Naive thymus-derived CD4-positive, alpha-beta T cell (primary cell): ENCODE measurements at places on chromosomes 4 and X. TPM values are rescaled to one million over a fixed set of nuclear protein-coding genes. Genes with fewer than 3 reads are reported as not detected.

DNA sequence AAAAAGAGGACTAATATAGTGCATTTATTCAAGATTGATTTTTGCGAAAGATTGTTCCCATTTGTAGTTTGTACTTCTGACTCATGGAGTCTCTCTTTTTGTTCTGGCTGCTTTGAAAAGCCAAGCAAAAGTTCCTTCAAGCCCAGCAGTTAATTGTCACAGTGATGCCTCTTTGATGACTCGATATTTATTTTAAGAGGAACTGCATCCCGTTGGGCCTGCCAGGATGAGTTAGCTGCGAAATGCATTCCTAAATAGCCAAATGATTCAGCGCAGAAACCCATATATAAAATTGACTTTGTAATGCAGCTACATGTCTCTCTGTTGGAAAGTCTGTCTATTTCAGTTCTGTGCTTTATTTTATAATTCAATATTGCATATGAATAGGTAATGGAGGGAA is 295.1 kb downstream of the GBA3 start:
- no peak for DNase-seq

DNA sequence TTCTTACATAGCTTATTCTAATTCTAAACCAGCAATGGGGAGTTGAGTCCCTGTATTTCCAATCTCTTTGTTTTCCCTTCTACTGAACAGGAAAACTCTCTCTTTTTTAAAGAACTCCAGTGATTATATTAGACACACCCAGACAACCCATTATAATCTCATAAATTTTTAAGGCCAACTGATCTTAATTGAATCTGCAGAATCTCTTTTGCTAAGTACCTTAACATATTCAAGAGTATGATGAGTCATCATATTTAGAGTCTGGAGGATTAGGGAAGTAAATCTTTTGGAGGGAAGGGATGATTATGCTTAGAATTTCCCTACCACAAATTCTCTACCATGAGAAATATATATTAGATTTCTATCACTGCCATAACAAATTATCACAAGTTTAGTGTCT is 705.1 kb downstream of the CENPC start:
- DNase-seq, result no peak

GRCh38 chrX:24242649-24243175 is 71.2 kb downstream of the SUPT20HL2 start:
- DNase-seq, result no peak

TCEANC gene
- total RNA-seq, result 17.0 TPM

- DNase-seq, result no peak
Observed at GRCh38 chr4:182384631-182385091, 141.5 kb downstream of the TENM3 start.

GRCh38 chr4:15343000-15343399 is 84.8 kb upstream of the C1QTNF7 start:
- no peak for DNase-seq

DNA sequence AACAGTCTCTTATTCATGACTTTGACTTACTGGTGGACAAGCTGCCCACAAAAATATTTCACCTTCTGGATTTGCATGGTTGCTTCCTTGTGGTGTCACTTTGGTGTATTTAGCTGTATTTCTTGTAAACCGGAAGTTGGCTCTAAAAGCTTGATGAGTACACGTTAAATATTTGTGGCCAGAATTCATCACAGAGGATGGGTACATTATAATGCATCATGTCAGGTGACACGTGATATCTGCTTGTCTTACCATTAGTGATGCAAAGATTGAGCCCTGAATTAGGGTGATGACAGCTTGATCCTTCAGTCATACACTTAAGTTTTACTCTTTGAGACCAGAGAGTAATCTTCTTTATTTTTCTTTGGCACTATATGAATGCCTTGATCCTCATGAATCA is 188.3 kb upstream of the RPS6KA3 start:
- DNase-seq, result no peak

GPRASP3 gene
- 1.9 TPM for total RNA-seq

- no peak for DNase-seq
Observed at GRCh38 chr4:8573266-8573665, 6.9 kb upstream of the GPR78 start.

PF4V1 gene
- not detected for total RNA-seq

FAM149A gene
- total RNA-seq, result 1.2 TPM

DNA sequence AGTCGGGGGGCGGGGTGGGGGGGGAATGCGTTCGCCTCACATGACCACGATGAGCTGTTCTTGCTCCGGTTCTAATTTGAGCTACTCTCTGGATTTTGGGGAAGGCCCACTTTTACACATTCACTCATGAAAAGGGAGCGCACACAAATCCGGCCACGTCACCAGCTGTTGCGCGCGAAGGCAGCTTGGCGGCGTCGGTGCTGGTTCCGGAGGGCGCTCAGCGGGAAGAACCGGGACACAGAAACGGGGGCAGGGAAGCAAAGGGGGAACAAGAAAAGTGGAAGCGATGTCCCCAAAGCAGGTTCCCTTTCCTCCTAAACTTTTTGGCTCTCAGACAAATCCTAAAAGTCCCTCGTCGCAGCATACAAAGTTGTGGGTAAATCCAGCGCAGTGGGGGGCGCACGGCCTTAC is 605 bp downstream of the ANXA5 start:
- DNase-seq, result peak; percentile 36

DNA sequence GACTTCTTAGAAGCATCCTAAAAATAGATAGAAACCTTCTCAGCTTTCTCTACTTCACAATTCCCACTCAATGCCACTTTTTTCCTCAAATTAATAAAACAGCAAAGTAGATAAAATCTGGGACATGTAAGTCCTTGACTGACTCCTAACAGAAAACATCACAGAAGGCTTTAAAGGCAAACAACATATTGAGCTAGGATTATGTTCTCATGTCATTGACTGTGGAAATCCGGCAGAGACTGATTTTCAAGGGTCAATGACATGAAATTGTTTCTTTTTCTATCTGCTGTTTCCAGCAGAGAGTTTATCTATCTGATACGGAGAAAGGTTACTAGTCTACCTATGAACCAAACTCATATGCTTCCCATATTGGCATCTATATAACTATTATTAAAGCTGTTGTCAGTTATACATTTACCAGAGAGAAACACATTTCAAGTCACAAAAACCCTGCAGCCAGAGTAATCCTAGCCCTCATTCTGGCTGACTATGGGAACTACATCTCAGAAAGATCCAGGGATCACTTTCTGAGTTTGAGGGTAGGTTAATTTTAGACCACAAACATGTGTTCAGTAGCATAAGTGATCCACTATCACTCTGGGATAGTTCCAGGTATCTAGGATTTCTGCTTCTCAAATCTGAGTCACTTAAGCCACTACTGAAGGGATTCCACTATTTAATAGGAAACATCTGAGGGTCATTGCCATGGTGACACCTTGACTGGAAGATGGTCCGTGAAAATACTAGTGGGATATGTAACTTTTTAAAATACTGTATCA is 147.6 kb downstream of the PPP3CA start:
- DNase-seq, result no peak

GRCh38 chr4:113436360-113436759 is 325.2 kb downstream of the CAMK2D start:
- DNase-seq, result no peak

PCSK1N gene
- total RNA-seq, result 0.36 and 0.43 TPM in 2 replicates

ANXA5 gene
- total RNA-seq, result 151 TPM

EXOC1L gene
- total RNA-seq, result not detected

GPRIN3 gene
- total RNA-seq, result 10.2 TPM

OPN1LW gene
- total RNA-seq, result not detected

- DNase-seq, result no peak
Observed at GRCh38 chr4:96056346-96056934, 216.5 kb downstream of the PDHA2 start.

ITGB1BP2 gene
- total RNA-seq, result 5.9 TPM

TMPRSS11E gene
- total RNA-seq, result not detected

GRCh38 chr4:165360985-165361670 is 17.7 kb upstream of the CPE start:
- no peak for DNase-seq

DNA sequence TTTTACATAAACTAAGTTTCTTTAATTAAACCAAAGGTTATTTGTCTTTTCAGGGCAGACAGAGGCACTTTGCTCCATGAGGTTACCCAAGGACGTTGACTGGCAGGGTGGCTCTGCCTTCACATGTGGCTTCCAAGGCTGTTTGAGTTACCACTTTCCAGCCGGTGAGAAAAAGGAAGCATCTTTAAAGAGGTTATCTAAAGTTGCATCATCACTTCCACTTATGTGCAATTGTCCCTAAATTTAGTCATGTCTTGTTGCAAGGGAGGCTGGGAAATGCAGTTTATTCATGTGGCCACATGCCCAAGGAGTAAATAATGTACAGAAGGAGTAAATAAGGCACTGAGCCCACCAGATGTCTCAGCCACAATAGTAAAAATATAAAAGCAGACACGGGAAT is 29.0 kb upstream of the RAP1GDS1 start:
- DNase-seq, result no peak

SLC2A9 gene
- total RNA-seq, result 3.8 TPM

DNA sequence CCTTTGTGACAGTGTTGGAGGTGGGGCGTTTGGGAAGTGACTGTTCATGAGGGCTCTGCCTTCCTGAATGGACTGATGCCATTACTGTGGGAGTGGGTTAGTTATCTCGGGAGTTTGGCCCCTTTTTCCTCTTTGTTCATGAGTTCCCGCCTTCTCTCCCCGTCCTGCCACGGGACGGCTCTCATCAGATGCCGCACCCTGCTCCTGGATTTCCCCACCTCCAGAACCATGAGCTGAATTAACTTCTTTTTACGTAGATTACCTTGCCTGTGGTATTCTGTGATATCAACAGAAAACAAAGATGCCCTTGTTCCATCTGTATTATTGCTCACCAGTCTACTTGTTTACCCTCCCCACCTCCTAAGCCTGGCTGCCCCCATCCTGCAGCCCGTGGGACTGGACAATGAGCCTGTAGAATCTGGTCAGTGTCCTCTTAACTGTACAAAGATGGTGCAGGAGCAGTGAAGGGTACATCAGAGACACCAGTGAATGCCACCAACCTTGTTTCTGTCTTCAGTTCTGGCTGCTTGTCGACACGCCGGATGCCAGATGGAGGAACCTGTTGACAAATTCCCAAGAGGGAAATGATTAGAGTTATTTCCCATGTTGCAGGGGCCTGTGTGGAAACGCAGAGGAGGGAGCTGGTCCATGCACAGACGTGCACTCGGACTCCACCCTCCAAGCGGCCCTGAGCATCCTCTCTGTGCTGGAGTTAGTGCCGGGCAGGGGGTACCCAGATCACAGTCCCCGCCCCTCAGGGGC is 104.7 kb downstream of the ABLIM2 start:
- no peak for DNase-seq

- DNase-seq, result no peak
Observed at GRCh38 chr4:15990570-15991285, 27.8 kb upstream of the FGFBP2 start.

ABLIM2 gene
- 0.22 and 0.41 TPM in 2 replicates for total RNA-seq

DNA sequence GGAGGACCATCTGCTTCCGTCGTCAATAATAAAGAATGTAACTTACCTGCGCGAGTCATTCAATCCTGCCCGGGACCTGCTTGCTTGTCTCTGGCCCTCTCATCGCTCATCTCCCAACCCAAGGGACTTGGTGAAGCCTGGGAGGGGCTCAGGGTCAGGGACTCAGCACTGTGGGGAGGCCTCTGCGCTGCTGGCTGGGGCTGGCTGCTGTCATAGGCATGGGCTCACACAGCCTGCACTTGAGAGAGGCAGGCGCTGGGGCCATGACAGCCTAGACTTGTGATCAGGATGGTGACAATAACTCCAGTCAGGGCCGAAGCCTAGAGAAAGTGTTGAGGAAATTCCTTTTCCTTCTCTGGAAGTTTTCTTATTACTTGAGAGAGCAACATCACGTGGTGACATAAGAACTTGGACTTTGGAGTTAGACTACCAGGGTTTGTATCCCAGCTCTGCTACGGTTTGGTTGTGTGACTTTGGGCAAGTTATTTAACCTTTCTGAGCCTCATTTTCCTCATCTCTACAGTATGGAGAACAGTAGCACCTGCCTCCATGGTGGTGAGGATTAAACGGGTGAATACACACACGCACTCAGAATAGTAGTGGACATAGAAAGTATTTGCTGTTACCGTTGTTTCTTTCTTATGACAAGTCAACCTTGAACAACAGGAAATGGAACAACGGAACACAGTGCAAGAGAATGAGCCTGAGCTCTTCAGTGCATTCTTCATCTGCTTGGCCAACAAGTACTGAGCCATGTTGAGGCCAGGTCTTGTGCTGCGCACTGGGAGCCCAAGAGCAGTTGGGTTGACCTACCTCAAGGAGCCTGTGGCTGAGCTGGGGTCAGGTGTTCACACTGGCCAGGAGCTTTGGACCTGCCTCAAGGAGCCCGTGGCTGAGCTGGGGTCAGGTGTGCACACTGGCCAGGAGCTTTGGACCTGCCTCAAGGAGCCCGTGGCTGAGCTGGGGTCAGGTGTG is 60.5 kb downstream of the TBC1D14 start:
- DNase-seq, result no peak

AKAP14 gene
- not detected in 2 replicates for total RNA-seq

GRCh38 chr4:153418121-153418520 is 48.0 kb upstream of the TMEM131L start:
- DNase-seq, result no peak

GRCh38 chr4:140152013-140152703 is 1.8 kb downstream of the MAML3 start:
- DNase-seq, result peak; percentile 92

DNA sequence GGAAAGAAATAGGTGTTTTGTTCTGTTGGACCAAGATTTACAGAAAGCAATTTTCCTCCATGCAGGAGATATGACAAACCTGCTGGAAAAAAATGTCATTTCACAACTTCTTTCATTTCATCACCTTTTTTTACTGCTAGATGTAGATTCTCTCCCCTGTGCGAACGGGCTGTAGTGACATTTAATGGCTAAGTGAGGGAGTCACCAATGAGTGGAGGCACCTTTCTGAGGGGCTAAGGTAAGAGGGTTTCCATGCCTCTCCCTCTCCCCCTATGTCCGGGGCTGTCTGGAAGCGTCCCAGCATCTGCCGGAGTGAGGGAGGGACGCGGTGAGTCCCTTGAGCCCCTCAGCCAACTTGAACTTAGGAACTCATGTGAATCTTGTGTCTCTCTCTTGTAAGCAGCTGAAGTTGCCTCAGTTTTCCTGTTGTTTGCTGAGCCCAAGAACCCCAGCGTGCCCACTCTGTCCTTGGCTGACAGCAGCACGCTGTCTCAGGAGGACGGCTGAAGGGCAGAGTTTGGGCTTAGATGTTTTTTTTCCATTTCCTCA is 42.3 kb downstream of the DCTD start:
- DNase-seq, result no peak

GRCh38 chr4:139126898-139127297 is 50.1 kb downstream of the ELF2 start:
- no peak for DNase-seq

GRCh38 chrX:106987488-106987887 is 12.5 kb downstream of the MORC4 start:
- no peak for DNase-seq

XAGE1A gene
- total RNA-seq, result not detected

GRCh38 chr4:88742561-88742960 is 44.9 kb upstream of the NAP1L5 start:
- no peak for DNase-seq

DNA sequence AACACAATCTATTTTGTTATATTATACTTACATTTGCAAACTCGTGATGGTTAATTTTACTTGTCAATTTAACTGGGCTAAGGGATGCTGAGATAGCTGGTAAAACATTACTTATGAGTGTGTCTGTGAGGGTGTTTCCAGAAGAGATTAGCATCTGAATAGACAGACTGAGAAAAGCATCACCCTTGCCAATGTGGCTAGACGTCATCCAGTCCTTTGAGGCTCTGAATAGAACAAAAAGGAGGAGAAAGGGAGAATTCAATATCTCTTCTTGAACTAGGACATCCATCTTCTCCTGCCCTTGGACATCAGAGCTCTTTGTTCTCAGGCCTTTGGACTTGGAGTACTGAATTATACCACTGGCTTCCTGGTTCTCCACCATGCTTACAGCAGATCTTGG is 154.6 kb downstream of the EPHA5 start:
- DNase-seq, result no peak

DNASE1L1 gene
- total RNA-seq, result 21.7 TPM

- DNase-seq, result no peak
Observed at GRCh38 chr4:7894098-7894676, 45.5 kb downstream of the AFAP1 start.
